ENCODE measurements at places on chromosomes 3 and 15.

GRCh38 chr3:54932606-54933005 is 4.7 kb upstream of the LRTM1 start:
- DNase-seq = no peak

GRCh38 chr3:59469948-59470723 is 420.3 kb upstream of the CFAP20DC start:
- DNase-seq = no peak

DNA sequence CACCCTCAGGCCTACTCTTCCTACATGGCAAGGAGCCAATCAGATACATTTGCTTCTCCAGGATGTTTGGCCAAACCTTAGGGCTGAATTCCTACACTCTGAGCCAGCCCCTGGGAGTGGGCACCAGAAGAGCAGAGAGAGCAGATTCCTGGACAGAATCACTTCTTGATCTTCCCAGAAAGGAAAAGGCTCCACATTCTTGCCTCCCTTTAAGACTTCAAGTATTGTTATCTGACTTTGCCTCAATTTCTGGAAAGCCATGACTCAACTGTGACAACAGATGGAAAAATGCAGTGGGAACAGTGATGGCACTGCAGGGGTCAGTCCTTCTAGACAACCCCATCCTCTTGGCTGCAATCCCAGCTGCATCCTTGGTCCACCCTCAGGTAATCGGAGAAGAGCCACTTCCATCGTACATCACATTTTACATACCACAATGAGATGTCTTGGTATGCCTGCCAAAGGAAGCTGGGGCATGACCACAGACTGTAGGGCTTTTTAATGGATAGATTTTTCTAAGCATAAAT is 21.0 kb downstream of the SLCO2A1 start:
- DNase-seq = no peak

DNA sequence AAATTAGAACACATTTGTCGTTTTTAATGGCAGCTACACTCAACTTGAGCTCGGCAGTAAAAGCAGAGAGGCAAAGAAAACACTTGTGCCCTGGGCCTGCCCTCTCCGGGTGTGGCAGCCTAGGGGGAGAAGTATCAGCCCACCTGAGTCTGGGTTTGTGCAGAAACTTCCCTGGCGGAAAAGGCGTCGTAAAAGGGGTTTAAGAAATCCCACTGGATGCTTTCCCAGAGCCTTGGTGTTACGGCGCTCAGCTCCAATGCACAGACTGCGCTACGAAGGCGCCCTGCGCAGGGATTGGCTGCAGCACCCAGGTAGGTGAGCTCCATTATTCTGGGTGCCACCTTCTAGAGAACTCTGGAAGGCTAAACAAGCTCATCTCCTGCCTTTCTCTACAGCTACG is 461.5 kb upstream of the NR2F2 start:
- no peak for DNase-seq

DNA sequence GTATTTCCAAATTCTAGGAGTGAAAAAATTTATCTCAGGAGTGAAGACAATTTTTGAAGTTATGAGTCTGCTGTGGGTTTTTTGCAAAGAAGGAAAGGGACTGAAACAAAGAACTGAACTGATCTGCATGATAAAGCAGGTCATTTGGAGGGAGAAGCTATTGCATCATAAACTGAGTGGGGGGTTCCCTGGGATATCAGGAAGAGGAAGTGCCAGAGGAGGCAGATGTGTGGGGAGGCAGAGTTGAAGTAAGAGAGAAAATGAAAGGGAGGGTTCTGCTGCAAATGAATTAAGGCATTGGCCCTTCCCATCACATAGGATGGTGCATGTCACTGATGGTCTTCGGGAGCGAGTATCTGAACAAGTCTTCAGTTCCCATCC is 379.2 kb downstream of the VPS13C start:
- DNase-seq = no peak

- no peak for DNase-seq
These were observed 104.3 kb upstream of the ABHD17C start for GRCh38 chr15:80590761-80591355.

Measured in CD4-positive, alpha-beta T cell treated with Interleukin-6 at 100 ng/mL for 8 hours (primary cell).